Stimulated activated naive B cell treated with anti-CD40 and anti-IgM and Interleukin-4, amounts not matched to agents 10 μg/mL and 1 μg/mL and 100 μg/mL, for 72 hours (primary cell): ENCODE measurements at places on chromosomes 3 and 15.

GRCh38 chr3:168722091-168722490 lies 626.4 kb upstream of the GOLIM4 start:
- DNase-seq, result no peak

GRCh38 chr15:85906640-85907039 lies 111.9 kb upstream of the KLHL25 start:
- DNase-seq, result no peak

DNA sequence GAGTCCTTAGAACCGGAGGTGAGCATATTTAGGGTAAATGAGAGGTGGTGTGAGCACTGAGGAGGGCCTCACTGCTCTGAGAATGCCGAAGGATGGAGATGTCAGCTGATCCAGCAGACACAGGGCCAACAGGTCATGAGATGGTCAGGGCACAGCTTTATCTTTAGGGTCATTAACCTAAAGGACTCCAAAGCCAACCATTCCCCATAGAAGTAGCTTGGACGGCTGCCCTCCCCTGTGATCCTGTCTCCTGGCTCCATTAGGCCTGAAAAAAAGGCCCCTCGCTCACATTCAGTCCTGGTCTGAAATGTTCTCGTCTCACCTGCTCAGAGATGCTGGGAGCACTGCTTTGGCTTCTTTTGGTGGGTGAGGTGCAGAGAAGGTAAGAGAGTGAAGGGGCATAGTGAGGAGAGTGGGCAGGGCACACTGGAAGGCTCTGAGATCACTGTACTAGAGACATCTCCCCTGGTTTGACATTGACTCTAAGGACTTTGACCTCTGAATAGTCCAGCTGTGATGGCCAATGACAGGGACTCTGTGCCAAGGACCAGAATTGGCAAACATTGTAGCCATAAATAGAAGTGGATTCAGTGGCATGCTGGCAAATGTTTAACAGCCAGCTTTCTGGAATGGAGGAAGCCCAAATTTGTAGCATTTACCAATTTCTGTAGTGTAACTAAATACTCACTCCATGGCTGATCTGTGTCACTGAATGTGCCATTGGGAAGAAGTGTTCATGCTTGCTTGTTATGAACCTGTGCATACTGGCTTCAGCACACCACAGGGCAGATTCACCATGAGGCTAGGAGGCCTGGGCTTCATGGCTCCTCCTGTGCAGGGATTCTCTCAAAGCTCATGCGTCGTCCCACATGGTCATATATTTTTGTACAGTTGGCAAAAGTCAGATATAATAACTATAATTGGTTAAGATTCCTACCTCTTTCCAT lies 76.2 kb upstream of the MRPS22 start:
- DNase-seq, result no peak

DNA sequence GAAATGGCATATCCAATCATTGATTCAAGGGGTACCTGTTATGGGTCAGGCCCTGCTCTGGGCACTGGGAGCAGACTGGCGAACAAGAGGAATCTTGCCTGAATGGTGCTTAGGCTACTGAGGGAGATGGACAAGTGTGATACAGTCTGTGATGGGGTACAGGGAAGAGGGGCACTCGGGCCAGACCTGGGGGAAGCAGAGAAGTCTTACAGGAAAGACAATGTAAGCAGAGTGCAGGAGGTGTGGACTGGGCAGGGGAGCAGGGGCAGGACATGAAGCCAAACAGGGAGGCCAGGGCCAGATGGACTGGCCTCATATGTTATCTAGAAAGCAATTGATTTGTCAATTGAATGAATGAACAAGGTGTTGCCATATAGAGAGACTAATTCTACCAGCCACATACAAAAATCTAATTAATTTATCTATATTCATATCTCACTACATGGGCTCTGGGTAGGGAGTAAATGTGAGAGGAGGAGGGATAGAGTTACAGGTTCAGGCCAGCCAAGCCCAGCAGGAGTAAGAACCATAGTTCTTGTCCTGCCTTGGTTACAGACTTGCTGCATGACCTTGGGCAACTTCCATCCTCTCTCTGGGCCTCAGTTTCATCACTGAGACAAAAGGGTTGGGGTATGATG lies 3.6 kb upstream of the IGDCC4 start:
- DNase-seq, result no peak

DNA sequence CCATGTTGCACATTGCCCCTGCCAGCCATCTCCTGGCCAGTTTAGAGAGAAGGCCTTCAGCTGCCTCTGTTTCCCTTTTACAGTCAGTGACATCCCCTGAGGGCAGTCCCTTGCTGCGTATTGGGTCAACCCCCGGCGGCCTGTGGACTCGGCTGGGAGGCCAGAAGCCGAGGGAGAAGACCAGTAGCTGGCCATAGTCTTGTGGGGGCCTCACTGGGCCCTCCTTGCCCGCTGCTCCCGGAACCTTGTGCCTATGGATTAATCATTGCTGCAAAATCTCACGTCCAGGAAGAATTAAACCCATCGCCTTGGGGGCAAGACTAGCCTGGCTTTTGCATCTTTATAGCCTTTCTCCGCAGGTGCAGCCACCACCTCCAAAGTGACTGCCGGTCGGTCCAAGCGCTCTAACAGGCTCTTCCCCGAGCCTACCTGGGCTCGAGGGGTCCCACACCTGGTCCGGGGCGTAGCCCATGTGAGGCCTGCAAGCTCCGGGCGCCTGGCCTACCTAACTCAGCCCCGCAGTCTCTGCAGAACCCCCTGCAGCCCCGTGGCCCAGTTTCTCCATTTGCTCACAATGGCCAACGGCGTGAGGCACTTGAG lies 870 bp upstream of the CHAC1 start:
- DNase-seq, result no peak

DNA sequence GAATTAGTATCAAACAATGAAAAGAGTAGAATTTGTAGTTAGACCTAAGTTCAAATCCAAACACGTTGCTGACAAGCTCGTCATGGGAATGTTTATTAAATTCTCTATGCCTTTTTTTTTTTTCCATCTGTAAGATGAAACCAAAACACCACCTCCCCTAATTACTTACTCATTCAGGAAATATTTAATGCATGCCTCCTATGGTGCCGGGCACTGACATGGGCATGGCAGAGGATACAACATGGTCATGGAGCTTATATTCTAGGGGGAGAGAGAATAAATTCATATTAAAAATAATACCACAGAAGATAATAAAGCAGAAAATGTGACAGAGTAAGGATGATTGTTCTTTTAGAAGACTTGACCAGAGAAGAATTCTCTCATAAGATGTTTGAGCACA lies 215.8 kb downstream of the RYR3 start:
- DNase-seq, result no peak

- no peak for DNase-seq
Measured at GRCh38 chr3:25567388-25567787, 97.3 kb downstream of the TOP2B start.

DNA sequence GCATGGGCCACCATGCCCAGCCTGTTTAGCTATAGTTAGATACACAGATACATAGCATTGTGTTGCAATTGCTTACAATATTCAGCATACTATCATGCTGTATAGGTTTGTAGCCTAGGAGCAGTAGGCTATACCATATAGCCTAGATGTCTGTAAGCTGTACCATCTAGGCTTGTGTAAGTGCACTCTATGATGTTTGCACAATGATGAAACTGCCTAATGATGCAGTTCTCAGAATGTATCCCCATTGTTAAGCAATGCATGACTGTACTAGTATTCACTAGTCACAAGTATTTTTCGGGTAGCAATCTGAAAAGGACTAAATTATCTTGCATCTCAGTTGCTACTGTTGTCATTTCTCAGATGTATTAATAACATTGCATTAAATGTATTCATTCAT lies 16.0 kb downstream of the PIGB start:
- no peak for DNase-seq

- DNase-seq, result no peak
Measured at GRCh38 chr15:60752973-60753720, 274.2 kb upstream of the ICE2 start.

- no peak for DNase-seq
Measured at GRCh38 chr3:146339349-146339748, 88.4 kb upstream of the PLSCR4 start.

DNA sequence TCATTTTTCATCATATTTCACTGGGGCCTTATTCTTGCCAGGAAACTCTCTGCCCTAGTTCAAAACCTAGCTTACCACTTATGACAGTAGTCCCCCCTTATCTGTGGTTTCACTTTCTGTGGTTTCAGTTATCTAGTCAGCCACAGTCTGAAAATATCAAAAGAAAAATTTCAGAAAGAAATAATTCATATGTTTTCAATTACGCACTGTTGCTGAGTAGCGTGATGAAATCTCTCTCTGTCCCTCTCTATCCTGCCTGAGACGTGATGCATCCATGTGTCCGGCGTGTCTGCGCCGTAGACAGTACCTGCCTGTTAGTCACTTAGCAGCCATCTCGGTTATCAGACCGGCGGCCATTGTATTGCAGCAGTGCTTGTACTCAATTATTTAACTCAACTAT lies 369.9 kb upstream of the MCTP2 start:
- no peak for DNase-seq

DNA sequence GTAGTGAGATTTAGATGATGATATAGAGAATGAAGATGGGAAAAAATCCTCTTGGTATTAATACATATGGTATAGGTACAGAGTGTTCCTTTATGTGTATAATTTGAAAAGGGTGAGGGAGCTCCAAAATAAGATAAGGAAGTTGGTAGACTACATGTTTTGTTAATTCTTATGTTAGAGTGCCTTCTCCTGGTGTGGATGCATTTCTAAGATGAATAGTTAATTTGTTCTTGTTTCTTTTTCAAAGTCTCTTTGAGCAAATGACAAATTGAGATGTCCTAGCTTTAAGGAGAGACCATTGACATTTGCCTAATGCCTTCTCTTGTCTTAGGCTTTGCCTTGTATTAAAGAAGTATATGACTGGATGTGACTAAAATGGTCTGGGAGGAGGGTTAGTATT lies 34.1 kb downstream of the AKAP13 start:
- DNase-seq, result no peak

DNA sequence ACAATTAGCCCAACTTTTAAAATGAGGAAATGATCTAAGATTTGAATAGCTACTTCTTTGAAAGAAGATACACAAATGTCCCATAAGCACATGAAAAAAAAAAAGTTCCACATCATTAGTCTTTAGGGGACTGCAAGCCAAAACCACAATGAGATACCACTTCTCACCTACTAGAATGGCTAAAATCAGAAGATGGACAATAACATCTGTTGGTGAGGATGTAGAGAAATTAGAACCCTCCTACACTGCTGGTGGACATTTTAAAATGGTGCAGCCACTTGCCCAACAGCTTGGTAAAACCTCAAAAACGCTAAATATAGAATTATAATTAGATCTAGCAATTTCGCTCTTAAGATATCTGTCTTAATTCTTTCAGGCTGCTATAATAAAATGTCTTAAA lies 77.1 kb downstream of the MEX3B start:
- DNase-seq, result no peak

DNA sequence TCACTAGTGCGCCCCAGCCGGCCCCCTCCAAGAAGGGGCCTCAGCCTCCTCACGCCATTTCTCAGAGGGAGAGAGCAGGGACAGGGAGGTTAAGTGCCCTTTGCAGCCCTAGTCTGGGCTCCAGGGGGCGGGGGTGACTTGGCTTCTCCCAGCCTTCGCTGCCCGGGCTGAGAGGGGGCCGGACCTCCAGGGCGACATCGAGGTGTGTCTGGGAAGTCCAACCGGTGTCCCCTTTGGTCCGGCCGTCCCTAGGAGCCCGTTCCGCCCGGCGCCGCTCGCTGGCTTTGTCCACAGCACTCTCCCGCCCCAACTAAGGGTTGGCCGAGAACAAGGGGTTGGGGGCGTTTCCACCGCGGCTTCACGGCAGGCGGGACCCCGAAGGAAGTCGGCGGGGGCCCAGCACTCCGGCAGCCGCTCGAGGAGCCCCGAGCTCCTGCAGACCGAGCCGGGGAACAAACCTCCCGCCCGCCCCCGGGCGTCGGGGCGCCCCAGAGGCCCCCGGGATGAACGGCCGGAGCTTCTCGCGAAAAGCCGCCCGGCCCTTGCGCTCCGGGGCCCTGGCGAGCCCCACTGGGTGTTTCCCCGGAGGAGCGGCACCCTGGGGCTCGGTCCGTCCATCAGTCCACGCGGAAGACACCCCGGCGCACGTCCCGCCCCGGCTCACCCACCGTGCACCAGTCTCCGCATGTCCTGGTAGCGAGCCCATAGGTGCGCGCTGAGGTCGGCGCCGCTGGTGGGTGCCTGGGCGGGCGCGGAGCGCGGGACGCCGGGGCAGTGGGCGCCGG lies 627 bp downstream of the NT5DC2 start:
- DNase-seq, result no peak

GRCh38 chr3:117130222-117130621 lies 420.6 kb downstream of the TUSC7 start:
- no peak for DNase-seq

GRCh38 chr15:38254051-38254883 lies 1.6 kb downstream of the SPRED1 start:
- DNase-seq, result peak; percentile 31

GRCh38 chr3:187944390-187945179 lies 199.3 kb upstream of the BCL6 start:
- DNase-seq, result peak; percentile 33

DNA sequence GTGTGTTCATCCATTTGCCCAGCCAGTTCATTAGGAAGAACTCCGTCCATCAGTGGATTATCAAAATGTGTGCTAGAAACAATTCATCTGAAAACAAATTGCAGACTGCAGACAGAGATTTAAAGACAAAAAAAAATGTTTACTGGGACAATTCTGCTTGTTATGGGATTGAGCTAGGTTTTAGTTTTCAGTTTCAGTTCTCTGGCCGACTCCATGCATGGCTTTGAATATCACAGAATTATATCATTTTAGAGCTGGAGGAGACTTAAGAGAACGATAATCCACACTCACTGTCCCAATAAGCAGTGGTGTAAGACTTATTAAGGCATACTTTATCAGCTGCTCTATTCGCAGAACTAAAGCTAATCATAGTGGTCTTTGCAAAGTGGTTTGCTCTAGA lies 51.1 kb downstream of the TFG start:
- no peak for DNase-seq

DNA sequence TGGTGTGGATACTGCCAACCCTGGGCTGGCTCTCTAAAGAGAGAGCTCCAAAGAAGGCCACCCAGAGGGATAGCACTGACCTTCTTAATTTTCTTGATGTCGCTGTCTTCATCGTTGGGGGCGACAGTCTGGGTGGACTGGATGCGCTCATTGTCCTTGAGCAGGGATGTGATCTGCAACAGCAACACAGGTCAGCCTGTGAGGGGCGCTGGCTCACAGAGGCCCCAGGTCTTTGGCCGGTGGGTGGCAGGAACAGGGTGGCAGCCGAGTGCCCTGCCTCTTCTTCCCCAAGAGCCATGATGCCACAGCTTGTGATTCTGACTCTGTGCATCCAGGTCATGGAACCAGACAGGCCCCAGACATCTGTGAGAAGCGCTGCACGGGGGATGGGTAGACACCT lies 41.2 kb downstream of the RASGRF1 start:
- no peak for DNase-seq

GRCh38 chr15:68025835-68026424 lies 28.2 kb upstream of the PIAS1 start:
- DNase-seq, result no peak

DNA sequence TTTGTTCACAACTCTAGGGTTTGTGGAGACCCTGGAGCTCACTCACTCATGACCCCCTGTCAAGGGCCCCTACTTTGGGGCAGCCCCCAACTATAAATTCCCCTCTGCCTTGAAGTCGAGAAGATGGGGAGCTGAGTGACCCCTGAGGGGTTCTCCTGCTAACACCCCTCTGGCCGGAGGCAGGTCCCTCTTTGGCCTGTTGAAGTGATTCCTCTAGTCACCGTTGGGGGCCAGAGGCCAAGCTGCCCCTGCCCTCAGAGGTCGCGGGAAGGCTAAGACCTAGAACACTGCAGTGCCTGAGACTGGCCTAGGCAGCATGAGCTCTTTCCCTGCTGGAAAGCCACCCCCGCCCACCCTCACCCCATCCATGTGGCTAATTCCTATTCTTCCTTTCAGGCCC lies 15.4 kb upstream of the SKOR1 start:
- no peak for DNase-seq
